Glutamatergic neuron (in vitro differentiated cells): ENCODE measurements at places on chromosomes 11 and 22.

GRCh38 chr11:120029321-120029720, 108.6 kb downstream of the TRIM29 start:
- H3K36me3 ChIP-seq = peaks cover 6% of the 10 kb centered on the region
- DNase-seq = no peak
- no peak overlapping the region for H3K4me3 ChIP-seq
- H3K4me1 ChIP-seq = no peaks in the 10 kb centered on the region
- H3K27ac ChIP-seq = no peak overlapping the region
- H3K27me3 ChIP-seq = peaks cover 5% of the 10 kb centered on the region

- H3K27me3 ChIP-seq = no peaks in the 10 kb centered on the region
- H3K27ac ChIP-seq = no peak overlapping the region
These were observed 558.1 kb downstream of the INSC start for GRCh38 chr11:15672825-15673224.

DNA sequence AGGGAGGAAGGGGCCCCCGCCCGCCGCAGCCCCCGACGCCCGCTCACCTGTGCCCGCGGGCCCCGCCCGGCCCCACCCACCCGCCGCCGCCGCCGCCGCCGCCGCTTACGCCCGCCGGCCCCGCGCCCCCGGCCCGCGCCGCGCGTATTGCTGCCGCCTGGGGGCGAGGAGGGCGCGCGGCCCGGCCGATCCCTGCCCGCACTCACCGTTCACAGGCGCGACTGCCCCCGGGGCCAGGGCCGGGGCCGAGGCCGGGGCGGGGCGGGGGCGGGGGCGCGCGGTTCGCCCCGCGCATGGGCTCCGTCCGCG, 212 bp downstream of the HRAS start:
- no peaks in the 10 kb centered on the region for H3K36me3 ChIP-seq
- DNase-seq = no peak
- peaks cover 4% of the 10 kb centered on the region for H3K27me3 ChIP-seq

- H3K27me3 ChIP-seq = peaks cover 14% of the 10 kb centered on the region
- peaks cover 10% of the 10 kb centered on the region for H3K4me1 ChIP-seq
- no peaks in the 10 kb centered on the region for H3K36me3 ChIP-seq
- H3K4me3 ChIP-seq = peak overlapping the region; percentile 59
- no peak overlapping the region for H3K27ac ChIP-seq
- DNase-seq = no peak
These were observed 1.9 kb upstream of the LTBP3 start for GRCh38 chr11:65559951-65560537.

- H3K4me3 ChIP-seq = no peak overlapping the region
- H3K27ac ChIP-seq = no peak overlapping the region
- no peak for DNase-seq
- peaks cover 33% of the 10 kb centered on the region for H3K4me1 ChIP-seq
These were observed 77.0 kb downstream of the RAB30 start for GRCh38 chr11:82994604-82995230.

DNA sequence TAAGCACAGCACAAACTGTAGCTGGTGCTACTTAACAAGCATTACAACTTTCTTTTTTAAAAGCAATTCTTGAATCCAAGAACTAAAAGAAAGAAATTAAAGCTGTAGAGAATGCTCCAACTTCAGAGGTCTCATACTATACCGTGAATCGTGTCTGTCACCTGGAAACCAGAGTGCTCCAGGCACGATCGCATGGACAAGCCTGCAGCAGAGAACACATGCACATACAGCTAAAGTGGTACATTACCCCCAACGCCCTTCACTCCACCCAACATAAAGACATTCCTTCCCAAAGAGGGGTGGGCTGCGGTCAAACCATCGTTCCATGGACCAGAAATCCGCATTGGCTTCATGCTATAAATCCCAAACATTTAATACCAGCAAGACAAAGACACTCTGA, 31.5 kb downstream of the CHKA start:
- peaks cover 26% of the 10 kb centered on the region for H3K4me1 ChIP-seq
- H3K36me3 ChIP-seq = no peaks in the 10 kb centered on the region
- H3K27me3 ChIP-seq = no peaks in the 10 kb centered on the region
- H3K27ac ChIP-seq = no peak overlapping the region
- no peak for DNase-seq

DNA sequence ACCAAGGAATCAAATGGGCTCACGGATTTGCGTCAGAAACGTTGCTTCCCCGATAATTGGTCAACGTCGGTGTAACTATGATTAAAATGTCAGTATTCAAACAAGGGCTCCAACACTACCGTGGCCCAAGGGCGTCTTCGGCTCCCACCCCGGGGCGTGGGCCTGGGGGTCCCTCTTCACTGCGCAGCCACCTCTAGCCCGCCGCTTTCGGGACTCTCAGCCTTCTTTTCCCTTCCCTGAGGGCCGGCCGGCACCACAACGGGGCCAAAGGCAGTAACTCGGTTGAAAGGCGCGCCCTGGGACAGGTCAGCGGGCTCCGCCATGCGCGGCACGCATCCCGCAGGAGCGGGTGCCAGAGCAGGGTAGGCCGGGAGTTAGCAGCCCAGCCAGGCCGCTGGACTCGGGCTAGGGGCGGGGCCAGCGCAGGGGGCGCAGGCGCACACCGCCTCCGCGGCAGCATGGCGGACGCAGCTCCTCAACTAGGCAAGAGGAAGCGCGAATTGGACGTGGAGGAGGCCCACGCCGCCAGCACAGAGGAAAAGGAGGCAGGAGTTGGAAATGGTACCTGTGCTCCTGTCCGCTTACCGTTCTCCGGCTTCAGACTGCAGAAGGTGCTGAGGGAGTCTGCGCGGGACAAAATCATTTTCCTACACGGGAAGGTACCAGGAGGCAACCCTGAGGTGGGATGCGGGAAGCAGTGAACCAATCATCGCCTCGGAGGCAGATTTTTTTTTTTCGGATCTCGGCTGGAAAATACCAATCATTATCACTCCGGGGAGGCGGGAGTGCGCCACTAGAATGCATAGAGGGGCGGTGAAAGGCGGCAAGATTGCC, at the start of gene DCPS:
Gene DCPS, plus strand, starts transcription at position 438 of the 834 bp plus-strand sequence. Its CDS starts 21 bp downstream, at position 459.
- peaks cover 4% of the 10 kb centered on the region for H3K36me3 ChIP-seq
- peak within 1 kb of the TSS; percentile 84 for H3K4me3 ChIP-seq
- H3K27me3 ChIP-seq = no peaks in the 10 kb centered on the region
- H3K4me1 ChIP-seq = peaks cover 17% of the 10 kb centered on the region

GRCh38 chr11:117908109-117908895, 20.9 kb downstream of the TMPRSS13 start:
- no peaks in the 10 kb centered on the region for H3K36me3 ChIP-seq
- no peaks in the 10 kb centered on the region for H3K27me3 ChIP-seq
- no peak overlapping the region for H3K27ac ChIP-seq
- peaks cover 4% of the 10 kb centered on the region for H3K4me1 ChIP-seq
- no peak overlapping the region for H3K4me3 ChIP-seq
- no peak for DNase-seq

DNA sequence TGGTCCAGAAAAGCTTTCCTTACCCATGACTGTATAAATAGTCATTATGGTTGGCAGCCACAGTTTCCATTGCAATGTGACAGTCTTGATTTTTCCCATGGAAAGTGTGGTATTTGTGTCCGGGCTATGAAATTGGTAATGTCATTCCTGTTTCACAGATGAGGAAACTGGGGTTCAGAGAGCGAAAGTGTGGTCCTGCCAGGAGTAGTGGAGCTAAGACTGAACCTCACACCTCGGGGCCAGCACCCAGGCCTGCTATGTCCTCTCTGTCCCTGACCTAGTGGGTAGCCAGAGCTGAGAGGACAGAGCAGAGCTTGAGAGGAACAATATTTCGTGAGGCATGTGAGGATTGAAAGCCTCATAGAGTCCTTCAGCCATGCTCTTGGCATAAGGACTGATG, 1.2 kb upstream of the YDJC start:
- peaks cover 20% of the 10 kb centered on the region for H3K4me1 ChIP-seq
- H3K27ac ChIP-seq = no peak overlapping the region
- H3K36me3 ChIP-seq = no peaks in the 10 kb centered on the region
- no peak overlapping the region for H3K4me3 ChIP-seq
- no peak for DNase-seq
- H3K27me3 ChIP-seq = peaks cover 7% of the 10 kb centered on the region

DNA sequence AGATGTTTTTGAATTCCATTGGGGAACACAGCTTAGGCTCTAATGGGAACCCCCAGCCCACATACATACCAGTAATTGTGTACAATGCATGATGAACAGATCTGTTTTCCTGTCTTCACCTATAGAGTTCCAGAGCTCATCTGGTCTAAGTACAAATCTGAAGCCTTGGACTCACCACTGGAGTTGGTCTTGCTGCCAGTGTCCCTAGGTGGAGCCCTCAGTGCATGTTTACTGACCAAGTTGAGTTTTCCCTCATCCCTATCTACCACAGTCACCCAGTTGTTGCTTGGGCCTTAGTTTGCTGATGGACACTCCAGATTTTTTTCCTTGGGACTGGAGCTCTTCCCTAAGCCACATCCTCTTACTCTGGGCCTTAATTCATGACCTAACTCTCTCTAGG, 159.2 kb upstream of the DDI1 start:
- no peak overlapping the region for H3K4me3 ChIP-seq
- no peak overlapping the region for H3K27ac ChIP-seq
- no peaks in the 10 kb centered on the region for H3K4me1 ChIP-seq
- H3K36me3 ChIP-seq = no peaks in the 10 kb centered on the region
- DNase-seq = no peak
- H3K27me3 ChIP-seq = no peaks in the 10 kb centered on the region

DNA sequence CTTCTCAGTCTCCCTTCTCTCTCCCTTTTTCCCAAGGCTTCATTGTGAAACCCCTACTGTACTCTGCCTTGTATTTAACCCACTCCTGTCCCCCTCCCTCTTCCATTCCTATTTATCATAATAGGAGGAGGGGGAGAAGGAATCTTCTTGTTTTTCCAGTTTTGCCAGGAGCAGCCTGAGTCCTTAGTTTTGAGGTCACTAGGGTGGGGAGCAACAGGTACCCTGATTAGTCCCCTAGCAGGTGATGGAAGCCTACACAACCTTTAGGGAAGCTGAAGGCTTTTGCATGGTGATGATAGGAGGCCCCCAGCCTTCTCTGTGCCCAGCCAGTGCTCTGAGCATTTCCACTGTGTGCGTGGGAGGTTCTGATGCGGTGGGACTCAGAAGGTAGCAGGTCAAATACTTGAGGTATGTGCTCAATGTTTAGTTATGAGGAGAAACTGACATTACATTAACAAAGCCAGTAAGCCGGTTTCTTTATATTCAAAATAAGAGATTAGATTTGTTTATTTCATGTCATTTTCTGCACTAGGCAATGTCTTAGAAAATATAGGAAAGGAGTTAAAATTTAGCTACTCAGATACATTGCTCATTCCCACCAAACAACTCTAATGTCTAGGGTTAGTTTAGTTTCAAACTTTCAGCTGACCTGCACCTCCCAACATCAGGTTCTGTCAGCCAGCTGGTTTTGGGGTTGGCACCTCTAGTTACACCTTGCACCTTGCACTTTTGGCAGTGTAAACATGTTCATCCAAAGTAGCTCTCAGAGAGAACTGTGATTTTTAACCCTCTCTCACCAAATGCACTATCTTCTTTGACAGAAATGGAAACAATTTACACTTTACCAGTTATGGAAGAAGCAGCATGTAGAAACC, 26.0 kb downstream of the PARVA start:
- no peaks in the 10 kb centered on the region for H3K4me1 ChIP-seq
- no peak for DNase-seq
- H3K27me3 ChIP-seq = no peaks in the 10 kb centered on the region
- H3K27ac ChIP-seq = no peak overlapping the region
- H3K4me3 ChIP-seq = no peak overlapping the region
